Fibroblast of skin of abdomen (primary cell): ENCODE measurements at places on chromosomes 3 and 15.
A peak's percentile ranks its signal among the peaks of the same experiment; 100 is the strongest.

GRCh38 chr3:183295211-183295610, 42.2 kb downstream of the B3GNT5 start:
- DNase-seq = peak; percentile 80

- no peak for DNase-seq
These were observed 10.4 kb downstream of the TEX264 start for GRCh38 chr3:51681453-51681852.

- no peak for DNase-seq
These were observed 427.5 kb upstream of the TBL1XR1 start for GRCh38 chr3:177624528-177625495.

DNA sequence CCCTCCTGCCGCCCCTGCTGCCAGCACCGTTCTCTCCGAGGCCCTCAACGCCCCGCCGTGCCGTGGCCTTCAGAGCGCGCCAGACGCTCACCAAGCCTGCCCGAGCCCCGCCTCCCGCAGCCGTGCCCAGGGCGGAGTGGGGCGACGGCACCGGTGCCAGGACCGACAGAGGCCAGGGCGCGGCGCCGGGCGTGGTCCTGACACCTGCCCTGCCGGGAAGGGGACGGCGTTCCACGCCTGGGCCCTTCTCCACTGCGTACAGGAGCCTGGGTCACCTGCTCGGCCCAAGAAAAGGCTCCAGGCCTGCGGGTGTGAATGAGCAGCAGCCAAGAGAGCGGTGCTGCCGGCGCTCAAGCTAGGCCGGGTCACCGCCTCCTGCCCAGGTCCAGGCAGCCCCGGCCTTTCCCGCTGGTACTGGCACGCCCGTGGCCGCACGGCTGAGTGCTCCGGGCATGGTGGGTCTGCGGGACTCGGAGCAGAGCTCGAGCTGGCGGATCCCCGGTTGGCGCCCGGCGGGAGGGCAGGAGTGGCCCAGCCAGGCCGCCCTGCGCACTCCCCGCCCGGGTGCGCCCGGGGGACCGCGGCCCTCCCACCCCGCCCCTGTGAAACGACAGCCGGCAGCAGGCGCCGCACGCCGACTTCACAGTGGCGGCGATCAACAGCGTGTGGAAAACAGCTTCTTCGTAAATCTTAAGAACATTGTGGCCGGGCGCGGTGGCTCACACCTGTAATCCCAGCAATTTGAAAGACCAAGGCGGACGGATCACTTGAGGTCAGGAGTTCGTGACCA, 4.2 kb downstream of the OCA2 start:
- DNase-seq = no peak

DNA sequence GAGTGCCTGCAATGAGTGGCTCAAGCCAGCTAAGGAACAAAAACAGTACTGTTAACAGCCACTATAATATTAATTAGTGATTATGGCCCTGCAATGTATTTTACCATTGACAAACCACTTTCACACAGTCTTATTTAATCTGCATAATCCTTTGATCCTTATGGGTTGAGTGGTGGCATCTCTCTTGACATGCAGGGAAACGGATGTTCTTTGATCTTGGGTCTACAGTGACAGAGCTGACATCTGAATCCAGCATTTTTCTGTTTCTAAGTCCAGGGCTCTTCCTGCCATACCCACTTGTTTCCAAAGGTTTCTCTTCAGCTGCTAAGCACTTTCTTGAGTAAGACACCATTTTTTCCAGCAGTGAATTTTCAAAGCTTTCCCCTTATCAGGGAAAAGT, 277.7 kb upstream of the ROPN1 start:
- no peak for DNase-seq

- DNase-seq = peak; percentile 49
These were observed 47.7 kb upstream of the FMN1 start for GRCh38 chr15:33242165-33242564.
